ENCODE measurements at places on chromosomes 12 and 14.

DNA sequence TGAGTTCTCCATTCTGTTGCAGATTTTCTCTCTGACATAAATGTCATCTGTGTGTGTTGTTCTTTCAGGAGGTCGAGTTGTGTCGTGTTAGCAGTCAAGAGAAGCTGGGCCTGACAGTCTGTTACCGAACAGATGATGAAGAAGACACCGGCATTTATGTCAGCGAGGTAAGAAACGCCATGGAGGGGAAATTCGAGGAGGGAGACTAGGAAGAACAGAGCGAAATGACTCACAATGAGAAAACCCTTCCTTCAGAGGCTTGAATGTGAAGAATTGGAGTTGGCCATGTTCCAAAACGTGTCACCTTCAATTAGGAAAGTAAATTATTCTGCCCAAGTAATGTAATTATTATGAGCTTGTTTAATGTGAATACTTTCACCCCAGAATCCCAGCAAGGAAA, 364.5 kb downstream of the PDZRN4 start:
- DNase-seq: peak; percentile 32

DNA sequence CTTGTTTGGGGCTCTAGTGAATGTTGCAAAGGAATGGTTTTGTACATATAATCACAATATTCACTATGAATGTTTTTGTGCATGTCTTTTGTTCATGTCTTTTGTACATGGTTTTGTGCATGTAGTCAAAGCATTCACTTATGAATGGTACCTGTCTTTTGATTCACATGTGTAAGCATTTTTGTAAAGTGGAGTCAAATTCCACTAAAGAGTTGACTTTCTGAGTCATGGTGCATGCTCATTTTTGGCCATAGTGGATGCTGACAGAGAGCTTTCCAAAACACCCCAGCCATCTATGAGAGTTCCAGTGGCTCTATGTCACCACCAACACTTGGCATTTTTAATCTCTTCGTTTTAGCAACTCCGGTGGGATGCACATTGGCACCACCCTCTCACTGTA, 1185.9 kb upstream of the TMEM132C start:
- no peak for DNase-seq

DNA sequence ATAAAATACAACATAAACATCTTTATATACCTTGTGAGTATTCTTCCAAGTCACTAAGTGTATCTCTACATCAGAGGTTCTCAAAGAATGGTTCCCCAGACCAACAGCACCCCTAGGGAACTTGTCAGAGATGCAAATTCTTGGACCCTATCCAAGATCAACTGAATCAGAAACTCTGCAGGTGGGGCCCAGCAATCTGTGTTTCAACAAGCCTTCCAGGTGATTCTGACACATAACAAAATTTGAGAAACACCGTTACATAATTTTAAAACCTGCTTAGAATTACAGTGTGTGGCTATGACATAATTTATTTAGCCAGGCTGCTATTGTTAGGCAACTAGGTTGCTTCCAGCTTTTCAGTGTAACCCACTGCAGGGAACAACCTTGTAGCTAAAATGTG, 49.8 kb downstream of the NTN4 start:
- DNase-seq: peak; percentile 77

GRCh38 chr14:23052671-23053070, 4.6 kb downstream of the CDH24 start:
- DNase-seq: no peak

- no peak for DNase-seq
These were observed 781.9 kb upstream of the MGAT4C start for GRCh38 chr12:87038098-87038497.

GRCh38 chr14:23090254-23090636, 4.7 kb downstream of the ACIN1 start:
- DNase-seq: no peak

DNA sequence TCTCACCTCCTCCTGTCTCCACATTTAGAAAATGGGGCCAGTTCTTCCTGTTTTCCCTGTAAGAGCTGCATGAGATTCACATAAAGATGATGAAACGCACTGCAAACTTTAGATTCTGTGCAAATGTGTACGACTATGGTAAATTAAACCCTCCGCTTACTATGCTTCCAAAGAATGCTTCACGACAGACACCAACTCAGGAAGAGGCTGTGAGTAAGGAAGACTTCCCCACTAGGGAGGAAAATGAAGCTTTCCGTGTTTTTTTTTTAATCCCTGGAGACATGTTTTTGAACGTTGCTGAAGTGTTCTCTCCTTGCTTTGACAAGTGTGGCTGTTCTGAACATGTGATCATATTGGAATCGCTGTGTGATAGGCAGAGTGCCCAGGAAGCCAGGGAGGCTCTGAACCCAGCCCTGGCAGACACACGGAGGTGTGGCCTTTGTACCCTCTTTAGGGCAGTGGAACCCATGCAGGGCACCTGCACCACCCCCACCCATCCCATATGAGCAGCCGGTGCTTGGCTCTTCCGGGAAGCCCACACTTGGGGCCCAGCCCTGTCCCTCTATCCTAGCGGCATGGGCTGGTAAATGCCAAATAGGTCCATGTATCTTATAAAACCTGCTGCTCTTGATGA, 7.5 kb upstream of the SYNE3 start:
- no peak for DNase-seq

- no peak for DNase-seq
These were observed 272.7 kb upstream of the FLRT2 start for GRCh38 chr14:85257287-85257686.

GRCh38 chr12:20101046-20101445, 267.3 kb upstream of the PDE3A start:
- no peak for DNase-seq

DNA sequence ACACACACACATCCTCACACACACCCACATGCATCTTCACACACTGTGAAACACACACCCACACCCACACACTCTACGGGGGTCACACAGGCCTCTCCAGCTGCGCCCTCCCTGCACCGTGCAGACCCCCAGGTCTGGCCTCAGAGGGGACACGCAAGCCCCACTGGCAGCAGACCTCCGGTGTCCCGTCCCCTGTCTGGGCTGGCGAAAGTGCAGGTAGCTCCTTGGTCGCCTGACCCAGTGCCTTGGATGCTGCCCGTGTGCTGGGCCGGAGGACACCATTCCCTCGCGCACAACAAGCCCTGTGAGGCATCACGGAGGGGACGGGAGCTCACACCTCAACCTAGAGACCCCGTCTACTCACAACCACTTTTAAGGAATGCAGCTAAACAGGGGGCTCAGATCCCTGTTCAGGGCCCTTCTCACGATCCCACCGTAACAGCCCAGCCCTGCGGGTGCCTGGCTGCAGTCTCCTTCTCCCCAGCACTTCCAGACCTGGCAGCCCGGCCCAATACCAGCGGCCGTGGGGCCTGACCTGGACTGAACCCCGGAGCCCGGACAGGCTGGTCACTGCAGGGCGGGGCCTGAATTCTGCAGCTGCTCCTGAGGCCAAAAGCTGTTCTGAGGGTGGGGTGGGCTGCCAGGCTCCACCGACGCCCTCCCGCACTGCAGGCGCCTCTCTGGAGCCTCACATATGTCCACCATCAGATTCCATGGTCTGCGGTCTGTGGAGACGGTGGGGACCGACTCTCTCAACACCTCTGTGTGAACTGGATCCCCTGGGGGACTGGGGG, 42.1 kb upstream of the FZD10 start:
- DNase-seq: no peak

DNA sequence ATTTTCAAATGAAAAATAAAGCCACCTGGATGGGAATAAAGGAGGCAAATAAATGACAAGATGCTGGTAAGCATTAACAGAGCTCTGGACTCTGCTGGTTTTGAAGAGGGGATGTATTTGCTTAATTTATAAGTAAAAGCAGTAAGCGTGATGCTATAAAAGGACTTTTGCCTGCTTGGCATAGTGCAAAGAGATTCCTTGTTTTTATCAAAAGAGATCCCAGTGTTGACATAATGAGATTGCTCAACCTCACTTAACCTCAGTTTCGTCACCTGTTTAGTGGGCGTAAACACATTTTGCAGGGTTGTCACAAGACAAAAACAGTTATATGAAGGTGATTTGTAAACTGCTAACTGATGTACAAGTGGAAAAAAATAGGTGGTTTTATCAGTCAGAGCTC, 13.8 kb downstream of the ASCL1 start:
- no peak for DNase-seq

GRCh38 chr14:57392830-57393229, 2.4 kb downstream of the NAA30 start:
- DNase-seq: no peak

DNA sequence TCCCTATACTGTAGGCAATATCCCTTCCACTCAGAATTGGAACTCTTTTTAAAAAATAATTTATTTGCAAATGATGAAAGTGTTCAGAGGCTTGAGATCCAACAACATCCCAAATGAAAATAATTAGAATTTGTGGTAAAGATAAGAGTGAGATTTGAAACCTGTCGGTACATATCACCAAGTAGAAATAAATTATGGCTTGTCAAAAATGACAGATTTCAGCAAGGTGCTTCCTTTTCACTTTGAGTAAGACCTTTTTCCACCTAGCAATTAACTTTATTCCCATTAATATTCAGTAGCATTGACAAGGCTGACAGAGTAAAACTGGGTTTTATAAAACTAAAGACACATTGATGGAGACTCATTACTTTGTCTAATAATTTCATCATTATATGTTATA, 107.7 kb upstream of the PRKD1 start:
- DNase-seq: peak; percentile 7

GRCh38 chr14:46582826-46583225, 68.8 kb downstream of the RPL10L start:
- no peak for DNase-seq

DNA sequence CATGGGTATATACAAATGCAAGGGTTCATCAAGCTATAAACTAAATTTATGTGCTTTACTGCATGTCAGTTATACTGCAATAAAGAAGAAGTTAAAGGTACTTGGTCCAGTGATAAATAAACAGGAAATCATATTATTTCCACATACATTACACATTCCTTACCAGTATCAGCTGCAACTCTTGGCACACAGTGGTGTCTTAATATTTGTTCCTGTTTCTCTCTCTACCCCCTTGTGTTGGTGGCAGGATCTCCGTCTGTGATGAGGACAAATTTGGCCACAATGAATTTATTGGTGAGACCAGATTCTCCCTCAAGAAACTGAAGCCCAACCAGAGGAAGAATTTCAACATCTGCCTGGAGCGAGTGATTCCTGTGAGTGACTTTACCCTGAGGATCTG, 19.2 kb upstream of the OAS1 start:
- DNase-seq: no peak

- no peak for DNase-seq
These were observed 121.0 kb upstream of the FUT8 start for GRCh38 chr14:65291531-65291930.

DNA sequence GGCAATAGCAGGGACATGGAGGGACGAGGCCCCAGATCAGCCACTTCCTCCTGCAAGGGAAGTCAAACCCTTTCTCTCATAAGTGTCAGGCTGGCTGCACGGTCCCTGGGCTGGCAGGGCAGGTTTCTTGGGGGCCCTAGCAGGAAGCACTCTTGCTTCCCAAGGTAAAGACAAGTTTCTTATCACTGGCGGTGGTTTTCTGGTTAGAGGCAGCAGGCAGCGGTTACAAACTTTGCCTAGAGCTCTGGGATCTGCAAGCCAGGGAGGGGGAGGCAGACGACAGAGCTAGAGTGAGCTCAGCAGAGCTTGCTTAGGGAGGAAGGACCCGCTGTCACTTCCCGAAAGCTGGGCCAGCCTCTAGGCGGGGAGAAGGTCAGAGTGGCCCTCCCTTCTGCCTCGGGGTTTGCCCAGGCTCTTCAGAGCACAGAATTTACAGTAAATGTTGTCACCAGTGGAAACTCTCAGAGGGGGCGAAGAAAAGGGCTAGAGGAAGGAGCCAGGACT, 20.4 kb downstream of the BATF start:
- no peak for DNase-seq

- no peak for DNase-seq
These were observed 5.4 kb downstream of the POLR3B start for GRCh38 chr12:106362971-106363370.

GRCh38 chr12:29152223-29152868, 3.3 kb downstream of the FAR2 start:
- DNase-seq: no peak

- DNase-seq: no peak
These were observed 100.7 kb upstream of the SFSWAP start for GRCh38 chr12:131610181-131610580.

GRCh38 chr14:59175404-59175803, 13.1 kb upstream of the DAAM1 start:
- DNase-seq: no peak

Measured in COR-L47 (cell line).